SHP77 treated with DMSO at 0.1 percent for 48 hours (cell line): ENCODE measurements at places on chromosomes 1 and 21.

DNA sequence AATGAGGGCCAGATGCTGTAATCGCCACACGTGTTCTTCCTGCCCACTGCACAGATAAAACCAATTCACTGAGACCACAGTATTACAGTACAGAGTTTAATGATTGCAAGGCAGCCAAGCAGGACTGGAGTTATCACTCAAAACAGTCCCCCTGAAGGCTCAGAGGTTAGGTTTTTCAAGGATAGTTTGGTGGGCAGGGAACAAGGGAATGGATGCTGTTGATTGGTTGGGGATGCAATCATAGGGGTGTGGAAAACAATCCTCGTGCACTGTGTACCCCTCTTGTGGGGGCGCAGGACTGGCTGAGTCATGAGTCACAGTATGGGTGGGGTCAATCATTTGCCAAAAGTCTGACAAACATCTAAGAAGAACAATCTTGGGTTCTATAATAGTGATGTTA lies 12.4 kb upstream of the USP1 start:
- DNase-seq: no peak

DNA sequence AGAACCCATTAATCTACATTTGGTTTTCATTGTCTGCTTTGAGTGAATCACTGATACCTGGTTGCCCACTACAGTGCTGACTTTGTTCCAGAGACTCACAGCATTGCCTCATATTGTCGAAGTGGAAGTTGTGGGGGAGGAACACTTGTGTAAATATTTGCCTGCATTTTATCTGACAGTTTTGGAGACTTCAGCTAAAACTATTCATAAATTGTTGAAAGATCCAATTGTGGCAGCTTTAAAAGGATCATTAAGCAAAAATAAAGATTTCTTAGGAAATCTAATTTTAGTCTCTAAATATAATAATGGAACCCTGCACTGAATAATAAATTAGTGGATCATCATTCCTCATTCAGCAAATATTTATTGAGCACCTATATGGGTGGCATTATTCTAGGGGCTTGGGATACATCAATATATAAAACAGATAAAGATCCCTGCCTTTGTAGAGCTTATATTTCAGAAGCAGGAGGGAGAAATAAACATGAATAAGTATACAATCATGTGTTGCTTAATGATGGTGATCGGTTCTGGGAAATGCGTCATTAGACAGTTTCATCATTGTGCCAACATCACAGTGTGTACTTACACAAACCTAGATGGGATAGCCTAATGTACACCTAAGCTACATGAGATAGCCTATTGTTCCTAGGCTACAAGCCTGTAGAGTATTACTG lies 73.5 kb downstream of the OSBPL9 start:
- DNase-seq: peak; percentile 84

- no peak for DNase-seq
These were observed 773 bp upstream of the RCC2 start for GRCh38 chr1:17440074-17440826.

GRCh38 chr21:41965045-41965444 lies 11.2 kb upstream of the C2CD2 start:
- DNase-seq: no peak

- DNase-seq: no peak
These were observed 2.2 kb upstream of the KANK4 start for GRCh38 chr1:62321446-62321845.

DNA sequence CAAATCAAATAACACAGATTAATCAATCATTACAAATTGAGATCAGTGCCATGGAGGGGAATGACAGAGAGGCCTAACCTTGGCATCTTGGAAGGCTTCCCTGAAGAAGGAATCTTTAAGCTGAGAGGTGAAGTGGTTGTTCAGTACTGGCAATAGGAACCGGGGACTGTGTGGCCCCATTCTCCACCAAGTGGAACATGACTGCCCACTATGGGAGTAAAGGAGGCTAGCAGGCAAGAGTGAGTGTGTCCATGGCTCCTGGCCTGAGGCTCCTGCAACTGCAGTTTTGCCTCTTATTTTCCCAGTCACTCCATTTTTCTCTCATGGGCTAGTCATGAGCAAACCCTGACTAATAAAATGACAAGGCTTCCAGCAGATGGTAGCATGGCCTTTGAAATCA lies 112.2 kb upstream of the GJB5 start:
- DNase-seq: no peak

DNA sequence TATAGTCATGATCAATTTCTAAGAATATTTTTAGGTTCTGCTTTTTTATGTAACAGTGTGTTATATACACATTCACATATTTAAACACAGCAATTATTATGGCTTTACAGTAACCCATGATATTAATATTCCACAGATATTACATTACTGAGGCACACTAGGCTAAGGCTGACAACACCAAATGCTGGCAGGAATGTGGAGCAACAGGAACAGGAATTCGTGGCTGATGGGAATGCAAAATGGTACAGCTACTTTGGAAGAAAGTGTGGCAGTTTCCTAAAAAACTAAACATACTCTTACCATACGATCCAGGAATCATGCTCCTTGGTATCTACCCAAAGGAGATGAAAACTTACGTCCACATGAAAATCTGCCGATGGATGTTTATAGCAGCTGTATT lies 1.9 kb upstream of the KCNJ9 start:
- DNase-seq: no peak
